Eye (tissue), 1 donor: ENCODE measurements at places on chromosomes 16 and 17.
A peak's percentile ranks its signal among the peaks of the same experiment; 100 is the strongest.

GRCh38 chr16:67184453-67184994, 761 bp upstream of the MATCAP1 start:
- DNase-seq = no peak

DNA sequence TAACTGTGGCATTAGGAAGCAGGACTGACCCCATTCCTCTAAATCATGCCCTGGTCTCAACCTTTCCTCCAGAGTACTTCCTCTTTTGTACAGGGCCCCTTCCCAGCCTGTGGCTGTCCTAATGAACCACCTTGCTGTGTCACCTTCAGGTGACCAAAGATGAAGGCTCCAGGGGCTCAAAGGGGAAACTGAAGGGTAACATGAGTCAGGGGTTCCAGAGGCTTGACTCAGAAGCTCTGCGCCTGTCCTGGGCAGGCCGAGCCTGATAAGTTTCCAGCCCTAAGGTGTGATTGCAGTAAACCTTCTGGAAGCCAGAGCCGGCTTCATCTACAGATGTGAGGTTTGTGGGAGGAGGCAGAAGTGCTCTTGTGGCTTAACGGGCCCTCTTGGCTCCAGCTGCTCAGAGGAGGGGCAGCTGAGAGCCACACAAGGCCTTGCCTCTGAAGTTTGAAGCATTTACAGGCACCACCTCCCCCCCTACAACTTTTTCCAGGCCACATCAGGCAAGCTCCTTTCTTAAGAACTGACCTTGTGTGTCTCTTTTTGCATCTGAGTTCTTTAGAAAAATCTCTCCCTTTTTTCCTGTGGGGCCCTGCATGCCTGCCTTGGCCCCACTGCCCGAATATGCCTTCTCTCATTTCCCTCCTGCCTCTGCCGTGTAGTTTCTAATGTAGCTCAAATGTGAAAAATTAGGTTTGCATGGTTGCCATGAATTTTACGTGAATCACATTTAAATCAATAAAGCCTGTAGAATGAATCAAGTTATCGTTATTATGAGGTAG, 149.9 kb downstream of the CLEC16A start:
- DNase-seq = peak; percentile 44

- peak; percentile 91 for DNase-seq
These were observed 46.9 kb downstream of the IRX6 start for GRCh38 chr16:55370762-55371482.

- DNase-seq = no peak
These were observed 6.9 kb downstream of the UNC45B start for GRCh38 chr17:35154196-35155165.

- DNase-seq = no peak
These were observed 127.0 kb upstream of the CIBAR2 start for GRCh38 chr16:85239239-85239638.

- DNase-seq = no peak
These were observed 16.3 kb downstream of the CAVIN1 start for GRCh38 chr17:42406615-42407288.
